ENCODE measurements at places on chromosomes 12 and 14.
A peak's percentile ranks its signal among the peaks of the same experiment; 100 is the strongest.

GRCh38 chr12:14514154-14514842 is 53.4 kb downstream of the PLBD1 start:
- DNase-seq: peak; percentile 89

GRCh38 chr14:77275601-77276017 is 4.6 kb upstream of the NGB start:
- DNase-seq: no peak

- DNase-seq: no peak
Observed at GRCh38 chr12:34126239-34126641, 103.9 kb downstream of the ALG10 start.

- no peak for DNase-seq
Observed at GRCh38 chr12:97216848-97217247, 245.8 kb upstream of the RMST start.

GRCh38 chr14:58794993-58795762 is 157.4 kb downstream of the DACT1 start:
- DNase-seq: no peak

DNA sequence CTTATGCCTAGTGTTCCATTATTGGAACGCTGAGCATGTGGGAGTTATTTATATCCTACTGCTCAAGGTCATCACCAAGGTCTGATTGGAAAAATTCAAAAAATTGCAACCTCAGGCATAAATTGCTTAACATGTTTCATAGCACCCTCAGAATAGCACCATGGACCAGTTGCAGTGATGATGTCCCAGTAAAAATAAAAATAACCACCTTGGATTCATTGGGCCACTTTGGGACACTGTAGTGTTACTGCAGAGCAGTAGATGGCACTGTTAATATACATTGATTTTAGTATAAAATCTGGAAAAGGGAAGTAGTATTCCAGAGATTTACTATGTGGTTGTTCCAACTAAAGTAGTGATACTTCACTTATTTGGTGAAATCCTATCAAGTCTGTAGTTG is 31.0 kb upstream of the PTCSC3 start:
- DNase-seq: peak; percentile 6

- DNase-seq: no peak
Observed at GRCh38 chr12:132150780-132151144, 6.5 kb downstream of the NOC4L start.

GRCh38 chr12:60174941-60175340 is 579.1 kb downstream of the SLC16A7 start:
- no peak for DNase-seq

GRCh38 chr14:103223818-103224352 is 100.6 kb downstream of the TNFAIP2 start:
- no peak for DNase-seq

- no peak for DNase-seq
Observed at GRCh38 chr14:70189456-70190077, 816 bp upstream of the SLC8A3 start.
